ENCODE measurements at places on chromosomes 11 and 22.

DNA sequence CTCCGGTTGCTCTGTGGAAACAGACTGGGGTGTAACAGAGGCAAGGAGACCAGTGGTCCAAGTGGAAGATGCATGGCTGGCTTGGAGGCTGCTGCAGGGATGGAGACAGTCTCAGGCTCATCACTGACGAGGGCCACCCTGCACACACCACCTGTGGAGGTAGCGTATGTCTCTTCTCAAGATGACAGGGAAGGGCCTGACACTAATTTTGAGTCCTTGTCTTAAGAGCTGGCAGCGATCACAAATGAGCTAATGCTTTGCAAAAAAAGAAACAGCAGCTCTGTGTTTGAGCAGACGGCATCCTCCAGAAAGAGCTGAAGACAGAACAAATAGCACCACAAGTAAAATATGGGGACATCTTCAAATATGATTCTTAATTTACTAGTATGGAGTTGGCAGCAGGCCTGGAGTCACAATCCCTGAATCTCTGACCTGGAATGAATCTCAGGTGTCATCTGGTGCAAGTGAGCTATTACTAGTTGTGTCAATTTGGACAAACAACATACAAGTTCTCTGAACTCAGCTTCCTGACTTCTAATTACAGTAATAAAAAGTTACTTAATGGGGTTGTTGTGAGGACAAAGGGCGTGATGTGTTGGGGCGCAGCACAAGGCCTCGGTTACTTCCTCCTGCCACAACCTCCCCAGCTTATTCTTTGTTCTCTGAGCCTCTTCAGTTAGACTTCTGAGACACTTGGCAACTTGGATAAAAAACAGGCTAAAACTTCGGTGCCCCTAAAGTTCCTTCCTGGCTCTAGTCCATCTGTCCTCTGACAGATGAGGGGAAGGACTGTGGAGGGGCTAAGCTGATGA is 95.2 kb upstream of the BID start:
- DNase-seq = no peak

DNA sequence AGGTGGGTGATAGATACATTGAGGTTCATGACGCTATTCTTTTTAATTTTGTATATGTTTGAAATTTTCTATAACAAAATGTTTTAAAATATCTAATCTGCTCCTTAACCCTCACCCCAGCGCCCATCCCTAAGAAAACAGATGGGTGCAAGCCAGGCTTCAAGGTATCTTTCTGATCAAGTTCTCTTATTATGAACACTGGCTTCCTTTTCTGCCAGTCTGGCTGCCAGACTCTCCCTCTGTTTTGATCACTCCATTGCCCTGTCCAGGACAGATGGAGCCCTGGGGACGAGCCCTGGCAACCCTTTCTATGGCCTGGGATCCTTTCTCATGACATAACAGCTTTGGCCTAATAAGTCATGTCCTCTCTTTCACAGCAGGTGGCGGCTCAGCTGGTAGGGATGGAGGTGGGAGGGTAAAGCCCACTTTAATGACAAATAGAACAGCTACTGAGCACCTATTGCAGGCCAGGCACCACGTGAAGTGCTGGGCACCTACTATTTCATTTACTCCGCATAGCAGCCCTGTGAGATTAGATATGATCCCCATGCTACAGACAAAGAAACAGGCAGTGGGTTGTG is 38.4 kb downstream of the DRD2 start:
- DNase-seq = no peak

DNA sequence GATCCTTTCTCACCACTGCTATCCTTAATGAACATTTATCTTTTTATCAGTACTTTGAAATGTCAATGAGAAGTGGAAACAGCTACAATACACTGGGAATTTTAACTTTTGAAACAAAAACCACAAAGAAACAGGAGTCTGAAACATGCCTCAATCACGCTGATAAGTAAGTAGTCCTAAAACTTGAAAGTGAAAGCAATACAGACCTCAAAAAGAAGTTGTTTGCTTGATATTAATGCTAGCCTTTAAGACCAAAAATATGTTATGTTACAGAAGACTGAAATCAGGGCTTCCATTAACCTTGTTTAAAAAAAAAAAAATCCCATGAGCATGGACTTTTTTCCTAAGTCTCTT is 21.3 kb downstream of the PHF21A start:
- no peak for DNase-seq

- DNase-seq = no peak
Measured at GRCh38 chr22:39643311-39644083, 72.9 kb downstream of the CACNA1I start.

GRCh38 chr11:3231550-3231850 is 717 bp downstream of the MRGPRE start:
- DNase-seq = no peak

DNA sequence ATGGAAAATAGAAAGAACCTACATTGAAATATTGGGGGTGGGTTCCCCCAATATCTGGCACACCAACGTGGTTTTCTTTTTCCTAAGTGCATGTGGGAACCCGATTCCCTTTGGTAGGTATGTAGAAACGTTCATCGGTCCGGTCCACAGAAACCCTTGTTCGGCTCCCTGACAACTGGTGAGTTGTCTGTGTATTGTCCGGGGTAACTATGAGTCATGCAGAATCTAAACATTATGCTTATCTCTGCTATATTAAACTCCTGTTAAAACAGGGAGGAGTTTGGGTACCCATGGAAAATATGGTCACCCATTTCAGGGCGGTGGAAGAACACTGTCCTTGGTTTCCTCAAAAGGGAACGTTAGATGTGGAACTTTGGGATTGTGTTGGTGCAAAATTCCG is 25.1 kb upstream of the ALDH3B2 start:
- no peak for DNase-seq

All from GM12892 (cell line).